Naive thymus-derived CD4-positive, alpha-beta T cell (primary cell): ENCODE measurements at places on chromosomes 5 and 9. TPM values are rescaled to one million over a fixed set of nuclear protein-coding genes. Genes with fewer than 3 reads are reported as not detected.

DNA sequence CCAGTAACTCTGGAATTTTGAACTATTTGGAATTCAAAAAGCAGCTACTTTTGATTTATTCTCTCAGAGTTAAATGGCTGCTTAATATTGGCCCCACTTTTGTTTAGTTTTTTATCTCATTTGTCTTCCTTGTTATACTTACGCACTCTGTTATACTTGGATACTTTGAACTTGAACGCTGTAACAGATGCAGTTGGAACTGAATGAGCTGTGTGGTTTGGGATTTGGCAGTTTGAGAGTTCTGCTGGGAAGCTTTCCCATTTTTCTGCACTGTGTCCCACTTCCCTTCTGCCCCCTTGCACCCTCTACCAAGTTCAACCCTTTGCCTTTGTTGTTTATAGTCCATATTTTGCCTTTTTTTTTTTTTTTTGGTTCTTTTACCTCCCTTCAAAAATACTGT lies 3.8 kb downstream of the RHOBTB3 start:
- no peak for DNase-seq

DNA sequence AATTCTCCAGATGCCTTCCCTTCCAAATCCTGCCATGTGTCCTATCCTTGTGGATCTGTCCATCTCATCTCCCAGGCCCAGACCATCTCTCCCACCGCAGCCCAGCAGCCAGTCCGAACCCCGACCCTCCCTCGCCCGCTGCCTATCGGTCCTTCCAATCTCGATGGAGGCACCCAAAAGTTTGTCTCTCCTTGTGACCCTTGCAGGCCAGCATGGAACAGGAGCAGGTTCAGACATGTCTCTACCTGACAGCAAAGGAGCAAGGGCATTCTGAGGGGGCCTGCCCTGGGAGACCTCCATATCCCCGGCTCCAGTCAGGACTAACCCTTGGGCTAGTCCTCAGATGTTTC lies 51.0 kb downstream of the SEMA4D start:
- no peak for DNase-seq

DNA sequence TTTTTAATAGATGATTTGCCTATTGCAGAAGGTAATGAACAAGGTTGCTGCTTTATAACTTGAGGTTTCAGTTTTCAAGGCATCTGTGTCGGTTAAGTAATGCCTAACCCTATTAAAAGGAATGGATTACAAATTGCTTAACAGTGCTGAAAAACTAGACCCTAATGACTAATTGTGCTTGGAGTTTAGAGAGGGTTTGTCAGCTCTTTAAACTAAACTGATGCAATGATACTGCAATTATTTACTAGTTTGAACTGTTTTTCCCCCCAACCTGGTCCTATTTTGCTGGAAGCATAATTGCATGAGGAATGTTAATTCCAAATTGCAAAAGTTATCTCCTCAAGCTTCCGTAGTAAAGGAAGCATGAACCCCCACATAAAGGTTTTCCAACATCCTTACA lies 39.3 kb upstream of the TLX3 start:
- DNase-seq, result no peak

DNA sequence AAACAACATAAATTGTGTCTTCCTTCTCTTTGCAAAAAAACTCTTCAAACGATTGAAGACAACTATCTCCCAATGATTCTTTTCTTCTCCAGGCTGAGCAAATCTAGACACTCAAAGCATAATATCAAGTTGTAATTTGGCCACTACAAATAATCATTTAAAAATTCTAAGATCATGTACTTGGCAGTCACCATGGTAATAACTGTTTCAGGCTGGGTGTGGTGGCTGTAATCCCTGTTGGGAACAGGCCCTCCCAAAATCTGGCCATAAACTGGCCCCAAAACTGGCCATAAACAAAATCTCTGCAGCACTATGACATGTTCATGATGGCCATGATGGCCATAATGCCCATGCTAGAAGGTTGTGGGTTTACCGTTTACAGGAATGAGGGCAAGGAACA lies 52.0 kb downstream of the PJA2 start:
- DNase-seq, result no peak

- no peak for DNase-seq
Observed at GRCh38 chr9:93107151-93107824, 11.3 kb downstream of the CARD19 start.

DNA sequence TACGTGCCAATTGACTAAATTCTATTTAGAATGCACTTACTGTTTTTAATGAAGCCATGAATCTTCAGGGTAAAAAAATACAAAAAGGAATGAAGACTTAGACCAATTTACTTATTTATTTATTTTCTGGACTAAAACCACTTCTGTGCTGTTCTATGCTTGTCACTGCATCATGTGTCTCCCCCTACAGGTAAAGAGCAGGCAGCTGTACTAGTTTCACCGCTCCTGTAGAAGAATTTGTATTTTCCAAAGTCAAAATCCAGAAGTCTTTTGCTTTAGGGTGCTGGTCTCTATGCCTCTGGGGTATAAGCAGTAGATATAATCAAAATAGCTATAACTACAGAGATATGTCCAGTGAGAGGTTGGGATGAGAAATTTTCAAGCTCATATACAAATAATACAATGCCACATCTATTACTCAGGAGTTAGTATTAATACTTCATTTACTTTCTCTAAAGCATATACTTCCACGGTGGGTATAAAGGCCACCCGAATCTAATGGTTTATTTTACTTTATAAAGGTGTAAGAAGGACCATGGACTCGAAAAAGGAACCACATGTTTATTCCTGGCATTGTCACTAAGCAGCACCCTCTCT lies 591.5 kb downstream of the RAB3C start:
- DNase-seq, result peak; percentile 67

- DNase-seq, result no peak
Observed at GRCh38 chr9:88392549-88392948, 4.3 kb downstream of the SPIN1 start.

DNA sequence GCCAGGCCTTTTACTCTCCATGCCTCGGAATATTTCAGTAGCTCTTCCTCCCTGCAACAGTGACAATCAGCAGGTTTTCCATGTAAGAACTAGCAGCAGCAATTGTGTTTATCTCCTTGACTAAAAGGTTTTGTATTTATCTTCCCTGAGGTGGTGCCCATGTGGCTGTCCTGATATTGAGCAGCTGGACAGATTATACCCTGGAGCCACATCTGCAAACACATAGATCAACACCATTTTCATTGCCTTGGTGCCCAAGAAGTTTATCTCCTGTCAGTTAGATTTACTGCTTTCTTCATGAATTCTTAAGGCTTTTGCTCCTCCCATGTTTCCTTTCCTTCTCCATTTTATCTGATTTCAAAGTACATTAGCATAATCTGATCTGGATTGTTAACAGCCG lies 378.4 kb downstream of the SPATA31D1 start:
- DNase-seq, result no peak

DNA sequence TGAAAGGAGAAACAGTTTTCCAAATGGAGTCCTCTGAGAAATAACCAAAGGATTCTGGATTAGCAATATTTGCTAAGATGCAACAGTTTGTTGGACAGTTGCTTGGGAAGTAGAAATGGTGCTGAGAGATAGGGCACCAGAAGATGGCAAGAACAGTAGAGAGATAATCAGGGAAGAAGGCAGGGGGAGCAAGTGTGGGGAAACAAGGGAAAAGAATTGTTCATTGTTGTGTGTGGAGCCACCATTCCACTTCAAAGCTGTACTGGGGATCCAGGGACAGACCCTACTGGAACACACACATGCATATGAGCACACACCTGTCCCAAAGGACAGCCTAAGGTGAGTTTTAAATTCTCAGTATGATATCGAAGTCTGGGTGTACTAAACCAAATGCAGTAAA lies 152.5 kb downstream of the ZNF608 start:
- DNase-seq, result no peak

- DNase-seq, result no peak
Observed at GRCh38 chr9:133443982-133444381, 15.8 kb upstream of the CACFD1 start.

DNA sequence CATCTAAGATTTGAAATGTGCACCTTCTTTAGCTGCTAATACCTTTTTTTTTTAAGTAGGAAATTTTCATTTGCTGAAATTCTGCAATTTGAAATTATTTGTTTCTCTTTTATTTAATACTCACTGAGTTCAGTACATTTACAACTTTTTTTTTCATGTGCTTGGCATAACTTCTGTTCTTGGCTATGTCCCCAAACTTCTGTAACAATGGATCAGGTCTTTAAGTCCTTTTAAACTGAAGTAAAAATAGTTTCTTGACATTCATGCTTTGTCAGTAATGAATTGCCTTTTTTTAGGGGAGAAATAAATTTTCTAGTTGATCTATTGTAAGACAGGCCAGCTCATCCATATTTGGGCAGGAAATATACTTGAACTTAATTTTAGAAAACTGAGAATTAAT lies 41.5 kb downstream of the EDIL3 start:
- no peak for DNase-seq

DNA sequence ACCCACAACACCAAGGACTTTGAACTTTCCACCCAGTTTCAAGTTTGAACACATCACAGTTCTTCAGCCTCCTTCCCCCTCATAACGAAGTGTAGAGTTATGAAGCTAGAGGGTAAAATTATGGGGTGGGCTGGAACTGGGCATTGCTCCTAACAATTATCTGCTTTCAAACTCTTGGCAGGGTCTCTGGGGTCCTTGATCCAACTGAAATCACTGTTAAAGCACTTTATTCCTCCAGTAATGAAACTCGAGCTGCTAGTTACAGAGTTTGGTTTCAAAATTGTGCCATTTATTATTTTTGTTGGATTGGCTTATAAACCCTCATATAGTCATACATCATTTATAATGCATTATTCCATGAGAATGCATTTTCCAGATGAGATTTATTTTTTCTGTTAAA lies 158.5 kb downstream of the RGS3 start:
- DNase-seq, result no peak

DNA sequence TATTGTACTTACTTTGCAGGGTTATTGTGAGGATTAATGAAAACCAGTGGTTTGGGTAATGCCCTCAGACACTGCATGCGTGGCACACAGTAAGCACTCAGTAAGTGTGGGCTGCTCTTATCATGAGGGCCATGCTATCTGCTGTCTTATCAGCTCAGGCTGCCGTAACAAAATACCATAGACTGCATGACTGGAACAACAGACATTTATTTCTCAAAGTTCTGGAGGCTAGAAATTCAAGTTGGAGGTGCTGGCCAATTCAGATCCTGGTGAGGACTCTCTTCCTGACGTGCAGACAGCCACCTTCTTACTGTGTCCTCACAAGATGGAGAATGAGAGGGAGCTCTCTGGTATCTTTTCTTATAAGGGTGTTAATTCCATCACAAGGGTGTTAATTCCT lies 23.9 kb upstream of the SH3PXD2B start:
- no peak for DNase-seq

GRCh38 chr9:137691646-137692351 lies 73.0 kb downstream of the EHMT1 start:
- DNase-seq, result no peak

DNA sequence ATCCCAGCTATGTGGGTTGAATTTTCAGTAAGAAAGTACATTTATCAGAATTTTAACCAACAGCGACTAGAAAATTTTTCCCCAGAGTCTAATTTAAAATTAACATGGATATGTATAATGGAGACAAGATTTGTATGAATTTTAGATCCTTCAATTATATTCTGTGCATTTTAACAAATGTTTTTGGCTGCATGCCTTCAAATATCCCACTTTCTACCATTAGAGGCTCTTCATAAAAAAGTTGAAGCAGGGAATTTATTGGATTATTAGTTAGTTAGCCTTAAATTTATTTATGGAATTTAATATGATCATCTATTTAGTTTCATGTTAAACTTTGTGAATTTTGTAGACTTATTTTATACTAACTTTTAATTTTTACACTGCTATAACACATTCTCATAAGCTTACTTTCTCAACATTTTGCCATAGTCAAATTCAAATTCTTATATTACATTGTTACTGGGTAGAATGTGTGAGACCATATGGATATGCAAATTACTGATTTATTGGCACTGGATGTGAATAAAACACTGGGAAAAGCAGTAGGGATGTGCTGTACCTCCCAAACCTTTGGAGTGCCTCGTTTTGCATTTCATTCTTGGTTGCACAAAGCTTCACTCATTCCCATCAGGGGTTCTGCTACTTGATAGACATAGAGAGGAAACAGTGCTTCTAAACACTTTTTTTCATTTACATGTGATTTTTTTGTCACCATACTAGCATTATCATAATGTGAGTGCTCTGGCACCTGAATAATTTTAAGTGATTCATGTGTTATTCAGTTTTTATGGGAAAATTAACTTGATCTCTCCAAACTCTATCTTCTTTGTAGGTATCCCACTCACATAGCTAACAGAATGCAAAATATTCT lies 491.8 kb upstream of the COX7C start:
- no peak for DNase-seq

DNA sequence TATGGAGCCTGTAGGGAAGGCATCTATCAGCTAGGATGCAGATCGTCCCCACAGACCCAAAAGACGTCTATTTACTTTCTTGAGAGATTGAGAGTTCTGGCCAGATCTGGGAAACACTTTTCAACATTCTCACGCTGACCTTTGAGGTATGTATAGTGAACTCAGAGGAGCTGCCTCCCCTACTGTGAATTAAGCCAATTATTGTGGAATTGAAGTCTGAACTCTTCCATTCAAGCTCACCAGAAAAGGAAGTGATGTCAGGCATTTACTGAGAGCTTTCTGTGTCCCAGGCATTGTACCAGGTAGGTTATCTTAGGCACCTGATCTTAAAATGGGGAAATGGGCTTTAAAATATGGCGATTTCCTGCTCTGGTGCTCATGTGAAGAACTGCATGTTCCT lies 136.5 kb downstream of the SV2C start:
- no peak for DNase-seq

DNA sequence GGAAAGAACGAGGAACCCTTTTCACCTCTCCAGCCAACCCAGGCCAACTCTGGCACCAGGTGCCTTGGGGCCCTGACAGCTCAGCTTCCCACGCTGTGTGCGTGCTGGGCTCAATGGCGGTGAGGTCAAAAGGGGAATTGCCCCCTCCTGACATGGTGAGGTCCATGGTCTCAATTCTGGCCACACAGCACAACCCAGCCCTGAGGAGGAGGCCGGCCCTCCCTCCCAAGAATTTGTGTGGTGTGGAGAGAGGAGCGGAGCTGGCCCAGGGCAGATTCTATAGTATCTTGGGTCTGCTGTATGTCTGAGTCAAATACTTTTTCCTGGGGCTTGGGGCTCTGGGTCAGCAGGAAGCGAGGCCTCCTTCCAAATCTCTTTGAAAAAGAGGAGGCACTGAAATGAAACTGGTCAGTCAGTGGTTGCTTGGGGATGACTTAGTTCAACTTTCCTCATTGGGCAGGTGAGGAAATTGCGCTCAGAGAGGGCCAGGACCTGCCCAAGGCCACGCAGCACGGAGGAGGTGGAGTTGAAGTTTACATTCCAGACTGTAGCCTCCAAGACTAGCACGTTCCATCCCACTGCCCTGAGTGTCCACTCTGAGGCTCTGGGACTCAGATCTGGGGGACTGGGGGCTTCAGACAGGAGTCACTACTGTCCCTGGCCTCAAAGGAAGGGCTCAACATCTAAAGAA lies 15.6 kb downstream of the COL27A1 start:
- DNase-seq, result no peak

The WDR38 gene
- total RNA-seq, result not detected

The MACIR gene
- 2.7 TPM for total RNA-seq

The PAXX gene
- total RNA-seq, result 66.0 TPM

The LCN1 gene
- total RNA-seq, result not detected

The PBX3 gene
- total RNA-seq, result 38.1 TPM

The CDC20B gene
- total RNA-seq, result not detected

The SLC34A3 gene
- total RNA-seq, result not detected
